Adrenal gland (tissue), 19 donors: ENCODE measurements at places on chromosomes 6 and 20.

DNA sequence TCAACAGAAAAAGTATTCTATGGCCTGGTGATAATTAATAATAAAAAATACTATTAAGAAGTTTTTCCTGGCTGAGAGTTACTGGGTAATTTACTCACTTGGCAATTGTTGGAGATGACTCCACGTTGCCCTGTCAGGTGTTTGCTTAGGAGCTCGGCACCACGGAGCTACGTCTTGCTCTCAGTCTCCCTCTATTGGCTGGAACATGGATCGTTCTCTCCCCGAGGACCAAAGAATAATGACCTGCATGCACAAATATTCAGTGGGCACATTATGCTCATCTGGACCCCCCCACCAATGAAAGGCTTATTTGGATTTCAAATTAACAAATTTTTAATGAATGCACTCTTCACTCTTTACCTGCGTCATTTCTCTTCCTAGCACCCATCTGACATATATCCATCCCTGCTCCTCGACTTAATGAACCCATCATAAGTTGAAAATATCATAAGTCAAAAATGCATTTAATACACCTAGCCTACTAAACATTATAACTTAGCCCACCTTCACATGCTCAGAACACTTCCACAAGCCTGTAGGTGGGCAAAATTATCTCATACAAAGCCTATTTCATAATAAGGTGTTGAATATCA, 71.0 kb upstream of the CD83 start:
- no peak for DNase-seq

GRCh38 chr20:6502219-6502618, 265.3 kb upstream of the BMP2 start:
- DNase-seq = no peak

GRCh38 chr6:2944405-2945152, 26.8 kb downstream of the SERPINB6 start:
- DNase-seq = no peak

DNA sequence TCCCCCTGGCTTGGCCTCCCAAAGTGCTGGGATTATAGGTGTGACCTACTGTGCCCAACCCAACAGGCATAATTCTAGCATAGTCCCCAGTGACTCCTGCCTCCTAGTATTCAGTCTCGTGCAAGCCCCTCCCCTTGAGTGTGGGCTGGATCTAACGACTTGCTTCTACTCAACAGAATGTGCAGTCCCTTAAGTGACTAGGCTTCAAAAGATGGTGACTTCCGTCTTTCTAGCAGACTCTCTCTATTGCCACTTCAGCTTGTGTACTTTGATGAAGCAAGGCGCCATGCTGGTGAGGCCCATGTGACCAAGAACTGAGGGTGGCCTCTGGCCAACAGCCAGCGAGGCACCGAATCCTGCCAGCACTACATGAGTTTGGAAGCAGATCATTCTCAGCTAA, 109.6 kb upstream of the TRAF3IP2 start:
- no peak for DNase-seq

- DNase-seq = no peak
Observed at GRCh38 chr6:3450888-3451287, 6.0 kb downstream of the SLC22A23 start.

GRCh38 chr20:25076731-25077609, 5.0 kb downstream of the VSX1 start:
- DNase-seq = peak; percentile 73

DNA sequence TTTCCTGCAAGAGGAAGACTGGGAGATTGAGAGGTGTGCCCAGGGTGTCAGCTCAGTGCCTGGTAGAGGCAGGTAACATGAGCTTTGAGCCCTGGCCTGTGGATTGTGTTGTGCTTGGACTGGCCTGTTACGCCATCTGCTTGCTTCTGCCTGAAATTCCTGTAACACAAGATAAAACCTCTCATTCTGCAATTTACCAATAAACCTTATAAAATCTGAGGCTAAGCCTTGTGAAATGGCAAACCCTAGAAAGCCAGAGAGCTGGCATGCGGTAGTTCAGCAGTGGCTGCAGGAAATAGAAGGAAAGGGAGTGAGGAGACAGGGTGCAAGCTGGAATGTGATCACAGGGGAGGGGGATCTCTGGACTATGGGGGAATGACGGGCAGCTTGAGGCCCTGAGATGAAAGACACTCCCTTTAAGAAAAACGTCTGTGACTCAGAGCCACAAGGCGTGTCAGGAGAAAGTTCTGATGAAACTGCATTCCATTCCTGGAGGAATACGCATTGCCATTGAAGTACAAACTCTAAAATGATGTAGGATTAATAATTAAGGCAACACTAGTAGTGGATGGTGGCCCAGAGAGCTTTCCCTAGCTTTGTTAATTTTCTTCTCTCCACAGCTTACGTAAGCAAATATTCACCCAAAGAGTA, 26.3 kb upstream of the TFAP2A start:
- DNase-seq = no peak

DNA sequence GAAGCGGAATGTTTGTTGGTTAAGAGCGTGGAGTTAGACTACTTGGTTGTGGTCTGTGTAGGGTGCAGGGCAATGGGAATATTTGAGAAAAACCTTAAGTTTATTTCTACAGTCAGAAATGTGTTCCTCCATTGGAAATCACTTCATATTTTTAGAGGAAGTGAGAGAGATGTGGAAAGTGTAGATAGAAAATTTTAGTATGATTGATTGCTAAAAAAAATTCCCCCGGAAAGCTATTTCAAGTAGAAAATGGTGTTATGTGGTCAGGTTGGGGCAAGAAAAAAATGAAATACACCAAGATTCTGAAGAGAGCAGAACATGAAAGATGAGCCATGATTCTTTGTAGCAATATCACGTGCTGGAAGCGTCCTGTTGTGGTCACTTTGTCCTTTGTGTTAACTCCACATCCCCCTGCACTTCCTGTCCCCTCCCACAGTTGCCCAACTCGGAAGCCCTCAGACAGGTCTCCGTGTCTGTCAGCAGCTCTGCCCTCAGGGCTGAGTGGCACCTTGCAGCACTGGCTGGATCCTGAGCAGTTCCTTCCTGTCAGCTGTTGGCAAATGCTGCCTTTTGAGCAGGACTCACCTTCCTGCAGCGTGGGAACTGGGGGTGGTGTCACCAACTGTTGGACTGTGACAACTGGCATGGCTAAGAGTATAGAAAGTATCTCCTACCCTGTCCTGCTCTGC, 137.5 kb upstream of the SLC24A3 start:
- no peak for DNase-seq

GRCh38 chr6:149247385-149247763, 70.1 kb upstream of the TAB2 start:
- no peak for DNase-seq

- DNase-seq = no peak
Observed at GRCh38 chr6:20838113-20838512, 303.9 kb downstream of the CDKAL1 start.

- no peak for DNase-seq
Observed at GRCh38 chr6:54860132-54860531, 13.6 kb downstream of the FAM83B start.

DNA sequence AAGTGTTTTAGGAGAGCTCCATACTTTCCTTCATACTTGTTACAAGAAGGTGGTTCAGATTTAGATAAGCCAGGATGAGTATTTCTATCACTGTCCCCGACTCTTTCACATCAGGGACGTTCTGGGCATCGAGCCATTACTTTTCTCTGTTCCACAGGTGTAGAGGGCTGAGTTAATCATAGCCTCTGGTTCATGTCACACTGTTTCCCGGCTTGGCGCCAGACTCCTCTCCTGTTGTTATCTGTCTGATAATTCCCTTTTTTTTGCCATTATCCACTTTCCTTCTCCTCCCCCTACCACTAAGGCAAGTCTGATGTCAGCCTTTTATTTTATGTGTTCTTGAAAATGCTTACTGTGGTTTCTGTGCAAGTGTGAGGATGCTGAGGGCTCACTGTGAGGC, 593.4 kb downstream of the UTRN start:
- DNase-seq = no peak

- no peak for DNase-seq
Observed at GRCh38 chr6:170100046-170100445, 190.8 kb downstream of the DLL1 start.

- DNase-seq = no peak
Observed at GRCh38 chr20:12058216-12058615, 140.5 kb downstream of the BTBD3 start.

- no peak for DNase-seq
Observed at GRCh38 chr20:63159826-63160640, 55.9 kb downstream of the YTHDF1 start.

DNA sequence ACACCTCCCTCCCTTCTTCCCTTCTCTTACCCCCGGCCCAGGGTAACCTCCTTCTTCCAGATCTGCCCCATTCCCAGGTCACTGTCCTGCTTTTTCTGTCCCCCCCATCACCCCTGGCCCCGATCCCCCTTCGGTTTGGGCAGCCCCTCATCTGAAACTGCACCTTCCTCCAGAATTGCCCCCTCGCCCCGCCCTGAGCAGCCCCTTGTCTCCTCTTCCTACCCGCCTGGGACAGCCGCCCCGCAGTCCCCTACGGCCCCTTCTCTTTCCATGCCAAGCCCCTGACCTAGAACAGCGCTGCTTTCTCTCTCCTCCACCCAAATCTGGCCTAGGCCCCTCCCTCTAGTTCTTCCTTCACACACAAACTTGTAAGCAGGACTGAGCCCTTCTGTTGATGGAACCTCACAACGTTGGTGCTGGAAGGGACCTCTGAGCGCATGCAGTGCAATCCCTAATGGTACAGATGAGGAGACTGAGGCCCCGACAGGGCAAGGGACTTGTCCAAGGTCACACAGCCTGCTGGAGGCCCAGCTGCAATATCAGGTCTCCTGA, 630 bp downstream of the PPP2R5D start:
- DNase-seq = no peak

DNA sequence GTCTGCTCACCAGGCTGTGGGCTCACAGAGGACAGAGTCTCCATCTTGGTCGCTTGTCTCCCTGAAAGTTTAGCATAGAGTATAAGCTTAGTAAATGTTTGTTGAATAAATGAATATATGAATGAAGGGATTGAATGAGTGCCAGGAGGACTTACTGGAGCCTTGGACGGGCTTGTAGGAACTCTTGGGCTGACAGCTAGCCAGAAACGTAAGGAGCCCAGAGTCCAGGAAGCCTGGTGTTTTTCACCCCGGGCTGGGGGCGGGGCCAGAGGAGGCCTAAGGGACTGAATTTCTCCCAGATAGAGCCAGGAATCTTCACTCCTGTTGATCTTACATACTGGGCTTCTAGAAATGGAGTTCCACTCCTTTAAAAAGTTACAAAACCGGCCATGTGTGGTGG, 68.5 kb upstream of the SRSF6 start:
- DNase-seq = no peak

DNA sequence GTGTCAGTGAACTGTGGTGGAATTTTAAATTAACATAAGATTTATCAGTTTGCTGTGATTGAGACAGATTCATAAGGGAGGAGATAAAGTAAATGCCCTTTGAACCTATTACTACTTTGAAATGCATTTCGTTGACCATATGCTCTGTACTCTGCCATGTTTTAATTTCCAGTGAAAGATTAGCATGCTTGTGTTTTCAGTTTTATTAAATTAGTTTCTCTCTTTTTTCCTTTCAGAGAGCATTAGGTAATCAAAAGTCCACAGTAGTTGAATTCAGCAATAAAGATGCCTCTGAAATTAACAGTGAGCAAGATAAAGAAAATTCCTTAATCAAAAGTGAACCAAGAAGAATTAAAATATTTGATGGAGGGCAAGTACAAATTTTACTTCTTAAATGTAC, 117.4 kb downstream of the HIVEP1 start:
- no peak for DNase-seq

DNA sequence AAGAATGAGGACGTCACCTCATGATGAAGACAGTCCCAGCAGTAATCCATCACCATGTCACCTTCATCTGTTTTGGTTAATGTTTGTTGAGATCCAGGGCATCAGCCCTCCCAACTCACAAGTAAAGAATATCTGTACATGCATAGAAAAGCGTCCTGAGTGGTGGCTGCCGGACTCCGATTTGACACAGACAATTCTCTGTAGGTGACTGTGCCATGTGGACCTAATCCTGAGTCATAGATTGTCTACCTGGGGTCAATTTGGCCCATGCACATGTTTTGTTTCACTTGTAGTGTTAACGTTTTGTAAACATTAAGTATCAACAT, 168.4 kb upstream of the UST start:
- no peak for DNase-seq

GRCh38 chr6:20715135-20715806, 181.0 kb downstream of the CDKAL1 start:
- no peak for DNase-seq

DNA sequence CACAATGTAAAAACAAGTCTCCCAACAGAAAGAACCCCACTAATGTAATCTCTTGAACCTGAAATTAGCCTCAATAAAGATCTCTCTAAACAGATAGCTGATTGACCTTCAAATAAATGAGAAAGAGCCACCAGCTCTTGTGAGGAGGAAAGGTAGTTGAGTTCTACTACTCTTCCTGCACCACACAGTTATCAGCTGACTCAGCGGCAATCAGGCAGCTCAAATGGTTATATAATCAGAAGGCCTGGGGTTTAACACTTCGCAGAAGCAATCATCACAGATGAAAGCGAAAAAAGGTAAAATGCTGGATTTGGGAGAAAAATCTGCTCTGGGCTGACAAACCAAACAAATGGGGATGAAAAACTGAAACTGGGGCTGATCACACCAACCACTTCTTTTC, 91.8 kb downstream of the CHD6 start:
- peak; percentile 22 for DNase-seq
